ENCODE measurements at places on chromosomes 1 and 21.
A peak's percentile ranks its signal among the peaks of the same experiment; 100 is the strongest.

- DNase-seq, result no peak
These were observed 2.8 kb downstream of the PRRX1 start for GRCh38 chr1:170666541-170667254.

DNA sequence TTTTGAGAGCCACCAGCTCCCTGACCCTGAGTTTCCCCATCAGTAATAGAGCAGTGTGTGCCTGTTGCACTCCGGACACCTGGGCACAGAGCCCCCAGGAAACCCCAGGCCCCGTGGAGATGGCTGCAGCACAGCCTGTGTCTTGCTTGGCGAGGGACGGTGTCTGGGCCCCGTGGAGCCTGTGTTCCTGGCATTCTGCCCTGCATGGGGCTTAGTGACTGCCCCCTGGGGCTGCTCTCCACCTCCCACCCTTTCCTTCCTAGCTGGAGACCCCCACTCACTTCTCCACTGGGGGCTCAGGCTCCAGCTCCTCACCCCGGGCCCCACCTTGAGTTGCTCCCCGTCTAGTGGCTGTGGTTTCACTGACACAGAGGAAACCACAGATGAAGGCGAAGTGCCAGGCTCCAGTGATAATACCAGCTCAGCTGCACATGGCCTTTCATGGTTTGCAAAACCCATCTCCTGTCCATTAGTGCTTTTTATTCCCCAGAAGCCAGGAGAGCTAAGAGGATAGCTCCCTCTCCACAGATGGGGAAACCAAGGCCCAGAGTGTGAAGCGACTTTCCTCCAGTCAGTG is 39.4 kb downstream of the DMRTB1 start:
- no peak for DNase-seq

DNA sequence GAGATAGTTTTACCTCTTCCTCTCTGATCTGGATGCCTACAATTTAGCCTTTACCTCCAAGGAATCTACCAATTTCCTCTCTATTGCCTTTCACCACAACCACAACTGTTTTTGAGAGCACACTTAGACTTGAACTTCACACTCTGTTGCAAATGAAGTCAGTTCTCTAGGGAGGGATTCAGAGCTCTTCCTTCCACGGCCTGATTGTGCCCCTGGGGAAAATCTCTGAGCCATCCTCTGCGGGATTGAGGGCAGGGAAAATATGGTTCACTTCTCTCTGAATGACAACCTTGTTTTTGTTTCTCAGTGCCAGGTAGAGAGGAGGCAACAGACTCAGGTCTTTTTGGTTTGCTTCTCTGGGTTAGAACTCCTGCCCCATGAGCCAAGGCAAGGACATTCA is 35.4 kb upstream of the BCL10 start:
- DNase-seq, result no peak

DNA sequence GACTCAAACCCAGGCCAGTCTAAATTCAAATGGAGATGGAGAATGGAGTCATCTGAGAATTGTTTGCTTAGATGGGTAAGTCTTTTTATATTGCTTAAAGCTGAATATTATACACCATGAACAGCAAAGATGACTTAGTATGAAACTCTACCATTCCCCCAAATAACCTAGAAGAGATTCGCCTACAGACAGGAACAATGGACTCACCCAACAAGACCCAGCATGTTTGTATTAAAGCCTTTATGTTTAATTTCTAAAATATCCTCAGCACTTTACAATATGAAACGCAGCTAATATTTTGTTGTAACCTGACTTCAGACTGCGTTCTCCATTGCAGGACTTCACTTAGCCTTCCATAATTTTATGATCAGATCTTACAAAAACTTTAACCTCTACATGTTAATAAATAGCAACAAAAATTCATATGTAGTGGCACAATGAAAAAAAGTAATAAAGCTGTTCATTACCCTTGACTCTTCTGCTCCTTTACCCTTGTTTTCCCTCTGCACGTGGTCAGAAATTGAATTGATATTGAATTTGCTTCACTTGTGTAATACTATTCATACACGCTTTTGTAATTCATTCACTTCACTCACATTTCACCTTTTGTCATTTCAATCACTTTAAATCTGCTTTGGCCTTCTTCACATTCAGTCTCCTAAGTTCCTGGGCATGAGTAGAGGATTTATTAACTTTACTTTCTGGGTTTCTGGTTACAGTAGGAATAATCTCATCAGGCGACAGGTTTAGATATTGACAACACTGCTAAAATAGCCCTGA is 177.3 kb upstream of the PTBP2 start:
- DNase-seq, result no peak

DNA sequence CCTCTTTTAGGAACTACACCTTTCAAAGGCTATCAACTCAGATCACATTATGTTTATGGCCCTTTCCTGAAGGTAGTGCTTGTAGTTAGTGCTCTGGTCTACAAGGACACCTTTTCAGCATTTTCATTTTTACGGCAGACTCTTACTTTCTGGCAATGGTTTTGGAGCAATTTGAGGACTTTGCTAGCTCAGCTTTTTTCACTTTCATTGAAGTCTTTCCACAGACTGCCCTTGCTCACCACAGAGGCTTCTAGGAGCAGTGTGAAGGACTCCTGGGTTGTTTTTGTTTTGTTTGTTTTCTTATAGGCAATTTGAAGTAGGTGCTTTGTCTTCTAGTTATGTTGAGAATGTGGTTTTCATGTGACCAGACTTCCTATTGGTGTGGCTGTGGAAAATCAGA is 43.1 kb downstream of the CD55 start:
- DNase-seq, result no peak

- DNase-seq, result no peak
These were observed 90.6 kb upstream of the SPAG17 start for GRCh38 chr1:118275472-118276115.

DNA sequence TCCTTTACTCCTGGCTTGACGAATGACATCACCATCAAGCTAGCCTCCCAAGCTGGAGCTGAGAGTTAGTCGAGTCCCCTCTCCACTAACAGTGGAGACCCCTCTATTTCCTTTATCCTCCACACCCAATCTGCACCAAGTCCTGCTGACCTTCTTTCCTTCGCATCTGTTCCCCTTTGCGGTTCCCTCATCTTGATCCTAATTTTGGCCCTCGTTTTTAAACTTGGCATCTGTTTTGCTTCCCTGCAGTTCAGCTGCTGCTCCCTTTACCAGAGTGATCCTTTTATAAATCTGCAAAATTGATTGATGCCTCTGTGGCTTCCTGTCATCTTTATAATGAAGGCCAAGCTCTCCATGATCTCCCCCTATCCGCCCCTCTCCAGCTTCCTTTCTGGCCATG is 49.0 kb upstream of the TSPAN2 start:
- no peak for DNase-seq

GRCh38 chr1:209749205-209749604 is 6.6 kb upstream of the TRAF3IP3 start:
- no peak for DNase-seq

- DNase-seq, result no peak
These were observed 68.8 kb upstream of the C1orf174 start for GRCh38 chr1:3968851-3969250.

GRCh38 chr1:181190364-181191035 is 102.0 kb downstream of the IER5 start:
- no peak for DNase-seq

GRCh38 chr1:172951730-172952365 is 98.9 kb downstream of the TNFSF18 start:
- no peak for DNase-seq

- DNase-seq, result no peak
These were observed 144.9 kb upstream of the SOD1 start for GRCh38 chr21:31514598-31514997.

DNA sequence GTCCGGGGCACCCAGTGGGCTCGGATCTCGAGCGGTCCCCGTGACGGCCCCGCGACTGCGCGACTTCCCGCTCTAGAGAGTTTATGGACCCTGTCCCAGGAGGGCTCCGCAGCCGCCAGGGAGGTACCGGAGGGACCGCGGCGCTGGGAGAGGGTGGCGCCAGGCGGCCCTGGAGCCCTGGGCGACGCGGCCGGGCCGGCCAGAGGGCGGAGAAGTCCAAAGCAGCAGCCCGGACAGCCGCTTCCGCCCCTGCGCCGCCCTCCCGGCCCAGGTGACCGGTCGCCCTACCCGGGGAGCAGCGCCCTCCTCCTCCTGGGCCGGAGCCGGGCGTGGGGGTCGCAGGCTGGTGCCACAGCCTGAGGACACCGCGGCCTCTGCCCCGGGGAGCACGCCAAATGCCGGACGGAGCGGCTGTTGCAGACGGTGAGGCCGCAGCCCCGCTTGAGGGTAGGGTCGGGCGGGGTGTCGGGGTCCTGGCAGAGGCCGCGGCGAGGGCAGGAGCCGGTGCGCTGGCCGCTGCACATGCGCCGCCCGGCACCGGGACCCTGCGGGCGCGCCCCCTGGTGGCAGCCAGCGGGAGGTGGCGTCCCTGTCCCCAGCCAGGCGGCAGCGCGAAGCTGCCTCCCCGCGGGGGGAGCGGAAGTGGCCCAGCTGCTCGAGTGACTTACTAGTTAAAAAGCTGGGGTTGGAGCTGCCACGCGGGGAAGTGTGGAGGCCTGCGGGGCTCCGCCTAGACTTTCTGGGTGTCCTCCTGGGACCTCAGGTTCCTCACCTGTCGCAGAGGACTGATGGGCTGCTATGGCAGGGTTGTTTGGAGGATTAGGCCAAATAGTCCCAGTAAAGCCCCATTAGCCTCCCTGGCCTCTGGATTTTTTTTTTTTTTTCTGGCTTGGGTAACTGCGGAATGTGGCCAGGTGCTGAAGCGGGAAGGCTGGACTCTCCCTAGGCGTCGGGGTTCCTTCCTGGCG is 20.9 kb upstream of the ZNF678 start:
- peak; percentile 93 for DNase-seq

- no peak for DNase-seq
These were observed 3.1 kb upstream of the ETV3 start for GRCh38 chr1:157141212-157141855.

DNA sequence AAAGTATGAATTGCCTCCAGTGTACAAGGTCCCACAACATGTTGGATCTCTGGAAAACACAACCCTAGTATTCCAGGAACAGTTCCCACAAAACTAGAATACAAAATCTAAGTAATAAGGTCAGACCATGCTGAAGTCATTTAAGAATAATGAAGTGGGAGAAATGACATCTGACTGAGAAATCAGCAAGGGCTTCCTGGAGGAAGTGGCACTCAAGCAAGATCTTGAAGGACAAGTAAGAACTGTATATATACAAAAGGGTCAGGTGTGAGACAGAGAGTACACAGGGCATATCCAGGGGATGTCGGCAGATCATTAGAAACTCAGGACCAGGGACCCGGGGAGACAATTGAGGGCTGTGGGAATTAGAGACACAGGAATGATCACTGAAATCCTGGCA is 18.7 kb downstream of the MIS18A start:
- DNase-seq, result no peak

DNA sequence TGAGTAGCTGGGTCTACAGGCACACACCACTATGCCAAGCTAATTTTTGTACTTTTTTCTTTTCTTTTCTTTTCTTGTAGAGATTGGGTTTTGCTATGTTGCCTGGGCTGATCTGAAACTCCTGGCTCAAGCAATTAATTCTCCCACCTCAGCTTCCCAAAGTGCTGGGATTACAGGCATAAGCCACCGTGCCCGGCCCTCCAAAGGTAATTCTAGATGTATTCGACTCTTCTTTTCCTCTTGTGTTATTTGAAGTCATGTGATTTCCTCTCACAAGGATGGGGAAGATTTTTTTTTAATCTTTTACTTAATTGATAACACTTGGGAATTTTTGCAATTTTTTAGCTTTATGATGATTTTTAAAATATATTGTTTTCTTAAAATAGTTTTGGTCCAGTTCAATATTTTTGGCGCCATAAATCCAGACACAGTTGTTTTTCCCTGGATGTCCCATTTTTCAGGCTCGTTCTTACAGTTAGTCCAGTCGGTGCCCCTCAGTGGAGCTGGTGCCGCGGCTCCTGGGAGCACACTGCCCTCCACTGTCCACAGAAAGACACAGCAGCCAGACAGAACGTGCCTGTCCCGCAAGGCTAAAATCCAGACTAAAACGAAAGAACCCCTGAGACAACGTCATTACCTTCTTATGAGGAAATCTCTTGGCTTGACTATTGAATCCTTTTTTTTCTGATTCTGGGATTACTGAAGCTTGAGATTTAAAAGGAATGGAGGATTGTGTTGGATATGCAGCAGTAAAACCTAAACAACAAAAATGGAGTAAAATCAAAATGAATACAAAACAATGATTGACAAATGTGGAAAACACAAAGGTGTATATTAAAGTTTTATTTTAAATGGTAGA is 22.4 kb downstream of the STPG1 start:
- peak; percentile 83 for DNase-seq

DNA sequence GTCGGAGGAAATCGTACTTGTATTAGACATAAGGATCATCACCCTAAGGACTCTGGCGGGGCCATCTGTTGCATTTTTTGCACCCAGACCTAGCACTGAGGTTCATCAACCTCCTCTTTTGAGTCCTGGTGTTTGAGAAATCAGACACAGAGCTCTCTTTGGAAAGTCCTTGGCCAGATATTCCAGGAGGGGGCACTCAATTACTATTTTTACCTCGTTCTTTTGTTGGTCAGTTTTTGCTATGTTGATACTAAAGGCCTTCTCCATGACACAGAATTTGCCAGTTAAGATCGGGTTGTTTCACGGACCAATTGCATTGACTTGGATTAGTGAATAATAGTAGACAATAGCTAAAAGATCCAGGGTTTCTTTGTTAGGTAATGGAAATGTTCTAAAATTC is 711.2 kb downstream of the KCNT2 start:
- no peak for DNase-seq

DNA sequence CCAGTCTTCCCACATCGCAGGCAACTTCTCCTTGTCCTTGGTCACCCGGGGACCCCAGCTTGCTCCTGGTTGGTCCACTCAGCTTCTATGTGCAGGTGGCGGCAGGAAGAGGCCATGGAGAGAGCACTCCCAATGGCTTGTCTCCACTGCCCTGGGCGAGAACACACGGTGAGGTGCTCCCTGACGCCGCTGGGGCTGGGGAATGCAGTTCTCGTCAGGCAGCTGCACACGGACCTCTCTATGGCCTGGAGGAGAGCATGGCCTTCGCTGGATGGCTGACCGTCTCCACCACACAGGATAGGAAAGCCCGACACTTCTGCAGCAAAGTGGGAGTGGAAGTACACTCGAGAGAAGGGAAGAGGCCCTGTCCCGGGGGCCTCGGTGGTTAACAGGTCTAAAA is 11.8 kb downstream of the C1orf174 start:
- peak; percentile 34 for DNase-seq

DNA sequence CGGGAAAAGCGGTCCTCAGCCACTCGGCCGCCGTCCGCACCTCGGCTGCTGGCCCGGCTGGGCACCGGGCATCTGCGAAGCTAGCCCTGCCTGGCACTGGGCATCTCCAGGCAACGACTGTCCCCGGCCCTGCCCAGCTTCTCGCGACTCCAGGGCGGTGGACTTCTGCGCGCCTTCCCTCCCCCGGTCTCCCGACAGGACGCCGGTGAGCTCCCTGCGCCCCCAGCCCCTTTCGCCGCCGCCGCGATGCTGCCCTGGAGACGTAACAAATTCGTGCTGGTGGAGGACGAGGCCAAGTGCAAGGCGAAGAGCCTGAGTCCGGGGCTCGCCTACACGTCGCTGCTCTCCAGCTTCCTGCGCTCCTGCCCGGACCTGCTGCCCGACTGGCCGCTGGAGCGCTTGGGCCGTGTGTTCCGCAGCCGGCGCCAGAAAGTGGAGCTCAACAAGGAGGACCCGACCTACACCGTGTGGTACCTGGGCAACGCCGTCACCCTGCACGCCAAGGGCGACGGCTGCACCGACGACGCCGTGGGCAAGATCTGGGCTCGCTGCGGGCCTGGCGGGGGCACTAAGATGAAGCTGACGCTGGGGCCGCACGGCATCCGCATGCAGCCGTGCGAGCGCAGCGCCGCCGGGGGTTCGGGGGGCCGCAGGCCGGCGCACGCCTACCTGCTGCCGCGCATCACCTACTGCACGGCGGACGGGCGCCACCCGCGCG is 514 bp downstream of the FAM43B start:
- no peak for DNase-seq

All from Right ventricle myocardium inferior (tissue), 1 donor.